ENCODE measurements at places on chromosomes 2 and 18.

DNA sequence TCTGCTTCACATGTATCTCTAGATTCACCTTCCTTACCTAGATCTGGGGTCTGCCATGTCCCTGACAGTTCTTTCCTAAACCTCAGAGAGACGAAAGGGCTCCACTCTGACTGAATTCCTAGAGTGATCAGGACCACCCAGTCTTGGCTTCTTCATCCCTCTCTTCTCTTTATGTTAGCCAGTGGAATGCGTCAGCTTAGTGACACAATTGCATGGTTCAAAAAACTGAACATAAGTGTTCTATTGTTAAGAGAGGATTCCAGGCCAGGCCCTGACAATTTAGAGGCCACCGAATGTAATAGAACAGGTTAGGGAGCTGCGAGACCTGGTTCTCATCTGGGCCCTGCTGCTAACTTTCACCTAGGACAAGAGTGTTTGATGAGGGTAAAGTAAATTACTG is 10.0 kb downstream of the PRELID3A start:
- H3K36me3 ChIP-seq = peaks cover 2% of the 10 kb centered on the region
- peaks cover 12% of the 10 kb centered on the region for H3K4me1 ChIP-seq
- DNase-seq = no peak
- no peak overlapping the region for H3K4me3 ChIP-seq
- no peak overlapping the region for H3K27ac ChIP-seq

- peaks cover 30% of the 10 kb centered on the region for H3K4me1 ChIP-seq
- peak overlapping the region; percentile 45 for H3K27ac ChIP-seq
- no peaks in the 10 kb centered on the region for H3K27me3 ChIP-seq
- DNase-seq = no peak
- no peak overlapping the region for H3K4me3 ChIP-seq
- H3K36me3 ChIP-seq = peaks cover 19% of the 10 kb centered on the region
Observed at GRCh38 chr2:63875131-63875527, 33.4 kb downstream of the UGP2 start.

- no peak overlapping the region for H3K4me3 ChIP-seq
- H3K27me3 ChIP-seq = no peaks in the 10 kb centered on the region
- H3K4me1 ChIP-seq = no peaks in the 10 kb centered on the region
- H3K36me3 ChIP-seq = no peaks in the 10 kb centered on the region
- no peak overlapping the region for H3K27ac ChIP-seq
Observed at GRCh38 chr2:40721595-40721994, 269.7 kb upstream of the SLC8A1 start.

GRCh38 chr2:112166806-112167499 is 28.8 kb downstream of the FBLN7 start:
- peak overlapping the region; percentile 16 for H3K27ac ChIP-seq
- no peaks in the 10 kb centered on the region for H3K36me3 ChIP-seq
- H3K27me3 ChIP-seq = no peaks in the 10 kb centered on the region
- DNase-seq = peak; percentile 38
- peaks cover 22% of the 10 kb centered on the region for H3K4me1 ChIP-seq
- peak overlapping the region; percentile 18 for H3K4me3 ChIP-seq

GRCh38 chr18:24095976-24096375 is 42.9 kb upstream of the CABYR start:
- H3K27me3 ChIP-seq = no peaks in the 10 kb centered on the region
- H3K36me3 ChIP-seq = peaks cover 20% of the 10 kb centered on the region
- H3K4me3 ChIP-seq = no peak overlapping the region
- H3K4me1 ChIP-seq = peaks cover 18% of the 10 kb centered on the region

DNA sequence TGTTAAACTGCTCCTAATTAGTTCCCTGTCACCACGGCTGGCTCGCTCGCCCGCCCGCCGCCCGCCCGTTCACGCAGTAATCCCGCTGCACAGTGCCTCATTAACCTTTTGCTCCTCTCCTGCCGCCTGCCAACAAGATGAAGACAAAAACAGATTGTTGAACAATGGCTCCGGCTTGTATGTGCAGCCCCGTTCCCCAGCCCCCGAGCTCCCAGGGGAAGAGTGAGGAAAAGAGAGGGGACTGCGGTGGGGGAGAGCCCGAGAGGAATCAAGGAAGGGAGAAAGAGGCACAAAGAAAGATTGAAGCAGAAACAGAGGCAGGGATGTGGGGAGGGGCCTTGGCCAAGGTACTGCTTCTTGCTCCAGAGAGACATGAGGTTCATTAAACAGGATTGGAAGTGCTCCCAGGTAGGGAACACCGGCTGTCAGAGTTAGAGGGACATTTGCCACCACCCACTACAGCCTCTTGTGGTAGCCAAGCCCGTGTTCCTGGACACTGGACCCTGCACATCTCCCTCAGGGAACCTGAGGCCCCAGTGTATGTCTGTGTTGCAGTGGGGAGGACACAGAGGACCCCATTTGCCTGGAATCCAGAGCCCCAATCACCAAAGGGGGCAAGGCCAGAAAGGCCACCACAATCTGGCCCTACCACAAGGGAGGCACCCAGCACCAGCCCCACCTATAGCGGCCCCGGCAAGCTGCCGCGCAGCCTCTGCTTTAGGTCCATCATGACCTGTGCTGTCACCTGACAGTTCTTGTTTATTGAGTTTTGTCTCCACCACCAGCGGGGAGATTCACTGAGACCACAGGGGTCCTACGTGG is 38.1 kb downstream of the EMX1 start:
- no peak overlapping the region for H3K4me3 ChIP-seq
- peaks cover 10% of the 10 kb centered on the region for H3K4me1 ChIP-seq
- no peak overlapping the region for H3K27ac ChIP-seq
- no peaks in the 10 kb centered on the region for H3K36me3 ChIP-seq

DNA sequence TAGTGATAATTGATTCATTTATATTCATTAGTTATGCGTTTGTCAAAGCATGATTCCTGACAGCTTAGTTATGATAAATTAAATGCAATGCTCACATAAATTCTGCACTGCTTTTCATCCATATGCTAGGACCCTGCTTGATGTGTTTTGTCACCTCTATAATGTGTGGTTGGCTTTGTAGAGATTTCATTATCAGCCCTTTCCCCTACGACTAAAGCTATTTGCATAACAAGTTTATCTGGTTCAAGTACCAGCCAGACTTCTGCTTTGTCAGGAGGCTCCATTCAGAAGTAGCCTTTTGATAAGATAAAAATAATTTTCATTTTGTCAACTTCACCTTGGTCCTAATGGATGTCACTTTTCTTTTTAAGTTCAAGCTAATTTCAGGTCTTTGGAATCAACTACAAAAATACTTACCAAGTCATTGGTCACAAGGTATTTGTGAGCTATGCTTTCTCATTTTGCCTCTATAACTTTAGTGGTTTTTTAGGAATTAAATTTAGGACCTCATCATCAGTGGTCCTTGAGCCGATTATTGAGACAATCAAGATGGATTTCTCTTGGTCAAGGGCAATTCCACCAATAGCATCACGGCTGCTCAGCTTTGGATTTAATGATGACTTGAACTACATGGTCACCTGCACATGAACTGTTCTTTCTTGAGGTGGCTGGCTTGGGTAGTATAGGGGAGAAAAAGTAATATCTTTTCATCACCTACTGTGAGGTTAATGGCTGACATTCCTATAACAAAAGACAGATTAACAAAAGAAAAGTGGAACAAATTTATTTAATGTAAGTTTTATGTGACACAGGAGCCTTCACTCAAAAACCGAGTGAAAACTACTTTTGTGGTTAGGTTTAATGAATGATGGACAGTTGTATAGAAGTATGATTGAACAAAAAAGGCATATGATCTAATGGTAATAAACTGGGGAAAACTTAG is 162.1 kb downstream of the MYO3B start:
- H3K4me1 ChIP-seq = peaks cover 44% of the 10 kb centered on the region
- H3K4me3 ChIP-seq = peak overlapping the region; percentile 36
- H3K36me3 ChIP-seq = no peaks in the 10 kb centered on the region
- no peak for DNase-seq
- no peaks in the 10 kb centered on the region for H3K27me3 ChIP-seq

- no peaks in the 10 kb centered on the region for H3K27me3 ChIP-seq
- H3K27ac ChIP-seq = no peak overlapping the region
- DNase-seq = no peak
Observed at GRCh38 chr2:74089816-74090745, 57.6 kb downstream of the BOLA3 start.

DNA sequence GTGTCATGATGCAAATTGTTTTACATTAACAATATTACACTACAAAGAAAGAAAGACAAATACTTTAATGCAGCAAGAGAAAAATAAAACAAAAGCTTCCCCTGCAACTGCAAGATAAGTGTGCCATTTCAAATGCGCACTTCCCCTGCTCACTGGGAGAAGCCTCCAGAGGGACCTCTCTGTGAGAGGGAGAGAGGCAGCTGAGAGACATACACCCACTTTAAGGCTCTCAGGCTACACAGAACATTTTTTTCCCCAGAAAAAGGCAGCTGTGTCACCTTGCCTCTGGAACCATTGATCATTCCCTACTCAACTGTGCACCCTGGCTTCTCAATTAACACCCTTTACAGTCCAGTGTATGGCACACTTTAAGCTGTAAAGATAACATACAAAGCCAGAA is 75.2 kb downstream of the DPP4 start:
- no peak overlapping the region for H3K27ac ChIP-seq
- H3K36me3 ChIP-seq = peaks cover 25% of the 10 kb centered on the region
- H3K27me3 ChIP-seq = no peaks in the 10 kb centered on the region

- H3K27me3 ChIP-seq = peaks cover 9% of the 10 kb centered on the region
- H3K36me3 ChIP-seq = no peaks in the 10 kb centered on the region
- no peak overlapping the region for H3K27ac ChIP-seq
- DNase-seq = peak; percentile 60
- peak overlapping the region; percentile 36 for H3K4me3 ChIP-seq
Observed at GRCh38 chr2:12504443-12504842, 212.3 kb upstream of the TRIB2 start.

- DNase-seq = no peak
- H3K27me3 ChIP-seq = peaks cover 11% of the 10 kb centered on the region
- H3K27ac ChIP-seq = no peak overlapping the region
- no peaks in the 10 kb centered on the region for H3K36me3 ChIP-seq
- H3K4me3 ChIP-seq = no peak overlapping the region
Observed at GRCh38 chr18:10420561-10421352, 33.7 kb upstream of the APCDD1 start.

GRCh38 chr18:79245517-79246001 is 150.2 kb upstream of the NFATC1 start:
- H3K4me1 ChIP-seq = peaks cover 20% of the 10 kb centered on the region
- no peak overlapping the region for H3K4me3 ChIP-seq
- no peak overlapping the region for H3K27ac ChIP-seq

DNA sequence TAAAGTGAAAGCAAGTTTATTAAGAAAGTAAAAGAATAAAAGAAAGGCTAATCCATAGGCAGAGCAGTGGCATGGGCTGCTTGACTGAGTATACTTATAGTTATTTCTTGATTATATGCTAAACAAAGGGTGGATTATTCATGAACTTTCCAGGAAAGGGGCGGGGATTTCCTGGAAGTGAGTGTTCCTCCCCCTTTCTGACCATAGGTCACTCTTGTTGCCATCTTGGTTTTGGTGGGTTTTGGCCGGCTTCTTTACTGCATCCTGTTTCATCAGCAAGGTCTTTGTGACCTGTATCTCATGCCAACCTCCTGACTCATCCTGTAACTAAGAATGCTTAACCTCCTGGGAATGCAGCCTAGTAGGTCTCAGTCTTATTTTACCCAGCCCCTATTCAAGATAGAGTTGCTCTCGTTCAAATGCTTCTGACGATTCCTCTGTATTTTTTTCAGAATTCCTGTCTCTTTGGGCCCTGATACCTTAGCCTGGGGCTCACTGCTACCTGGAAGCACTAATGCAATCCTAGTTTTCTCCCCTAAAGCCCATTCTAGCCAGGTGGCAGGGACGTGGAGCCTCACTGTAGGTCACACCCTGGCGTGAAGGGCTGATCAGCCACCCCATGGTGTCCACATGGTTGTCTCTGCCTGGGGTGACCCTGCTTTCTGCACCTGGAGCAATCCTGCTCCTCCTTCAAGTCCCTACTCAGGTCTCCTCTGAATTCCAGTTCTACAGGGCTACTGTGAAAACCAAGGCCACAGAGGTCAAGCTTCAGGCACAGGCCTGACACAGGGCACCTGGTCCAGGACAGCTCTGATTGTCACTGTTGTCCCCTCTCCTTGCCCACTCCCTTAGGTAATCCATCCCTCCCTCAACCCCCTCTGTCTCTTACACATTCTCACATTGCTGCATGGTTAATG is 6.0 kb upstream of the SLC35F6 start:
- H3K36me3 ChIP-seq = no peaks in the 10 kb centered on the region
- H3K4me1 ChIP-seq = peaks cover 18% of the 10 kb centered on the region
- peak overlapping the region; percentile 33 for H3K4me3 ChIP-seq
- peak overlapping the region; percentile 49 for H3K27ac ChIP-seq

GRCh38 chr2:113357071-113357470 is 78.3 kb upstream of the PAX8 start:
- peak; percentile 33 for DNase-seq
- H3K27ac ChIP-seq = no peak overlapping the region
- H3K36me3 ChIP-seq = no peaks in the 10 kb centered on the region
- H3K4me3 ChIP-seq = no peak overlapping the region
- peaks cover 41% of the 10 kb centered on the region for H3K4me1 ChIP-seq

- DNase-seq = peak; percentile 10
- peak overlapping the region; percentile 13 for H3K4me3 ChIP-seq
- H3K27ac ChIP-seq = no peak overlapping the region
- peaks cover 14% of the 10 kb centered on the region for H3K4me1 ChIP-seq
- H3K36me3 ChIP-seq = peaks cover 6% of the 10 kb centered on the region
Observed at GRCh38 chr18:58991167-58991798, 126.6 kb downstream of the ZNF532 start.

- DNase-seq = no peak
- peaks cover 9% of the 10 kb centered on the region for H3K27me3 ChIP-seq
- H3K4me1 ChIP-seq = peaks cover 8% of the 10 kb centered on the region
- no peak overlapping the region for H3K4me3 ChIP-seq
Observed at GRCh38 chr2:215888680-215889079, 124.7 kb downstream of the MREG start.

DNA sequence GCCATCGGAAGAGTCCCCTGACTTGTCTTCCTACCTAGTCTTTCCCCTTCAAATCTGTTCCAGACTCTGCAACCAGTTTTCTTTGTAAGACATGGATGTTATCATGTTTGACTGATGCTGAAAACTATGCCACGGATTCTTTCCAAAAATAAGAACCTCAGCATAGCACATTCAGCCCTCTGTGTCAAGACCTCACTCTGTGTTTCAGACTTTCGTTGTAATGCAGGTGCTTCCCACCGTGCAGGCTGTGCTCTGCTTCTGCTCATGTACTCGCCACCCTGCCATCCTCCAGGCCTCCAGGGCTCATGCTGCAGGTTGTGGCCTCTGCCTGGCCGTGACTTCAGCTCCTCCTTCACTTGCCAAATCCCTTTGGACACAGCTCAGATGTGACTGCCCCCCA is 347.0 kb upstream of the RAB12 start:
- H3K4me1 ChIP-seq = no peaks in the 10 kb centered on the region
- H3K27me3 ChIP-seq = no peaks in the 10 kb centered on the region
- no peak overlapping the region for H3K27ac ChIP-seq
- no peak overlapping the region for H3K4me3 ChIP-seq
- H3K36me3 ChIP-seq = no peaks in the 10 kb centered on the region
- DNase-seq = no peak
